ENCODE measurements at places on chromosomes 6 and 20.

GRCh38 chr20:62807444-62808210 lies 3.0 kb downstream of the OGFR start:
- DNase-seq = no peak

DNA sequence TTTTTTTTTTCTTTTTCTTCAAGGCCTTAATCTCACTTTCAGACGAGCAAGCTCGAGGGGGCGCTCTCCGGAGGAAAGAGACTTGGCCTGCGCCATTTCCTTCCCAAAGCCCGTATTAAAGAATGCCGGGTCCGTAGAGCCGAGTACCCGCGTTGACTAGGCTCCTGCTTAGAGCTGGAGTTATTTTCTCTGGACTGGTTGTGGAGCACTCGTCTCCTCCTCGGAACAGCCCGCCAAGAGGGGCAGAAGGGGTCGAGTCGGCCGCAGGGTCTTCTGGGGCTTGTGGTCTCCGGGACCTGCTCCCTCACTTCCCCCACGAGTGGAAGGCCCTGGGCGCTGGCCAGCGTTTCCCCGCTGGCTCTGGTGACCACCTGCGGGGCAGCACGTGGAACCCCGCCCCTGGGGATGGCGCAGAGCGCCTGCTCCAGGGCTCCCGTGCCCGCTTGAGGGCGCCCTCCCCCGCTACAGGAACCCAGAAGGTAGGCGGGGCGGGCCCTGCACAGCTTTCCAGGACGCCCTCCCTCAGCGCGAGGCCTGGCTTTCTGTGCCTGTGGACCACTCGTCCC lies 2.7 kb upstream of the MEI4 start:
- no peak for DNase-seq

GRCh38 chr20:38692436-38693411 lies 31.6 kb upstream of the SLC32A1 start:
- peak; percentile 20 for DNase-seq

- no peak for DNase-seq
These were observed 266.1 kb upstream of the EPHA7 start for GRCh38 chr6:93685494-93685893.

GRCh38 chr6:154466139-154466538 lies 44.3 kb downstream of the CNKSR3 start:
- DNase-seq = no peak

- DNase-seq = no peak
These were observed 187.1 kb downstream of the ID4 start for GRCh38 chr6:20024316-20024673.

DNA sequence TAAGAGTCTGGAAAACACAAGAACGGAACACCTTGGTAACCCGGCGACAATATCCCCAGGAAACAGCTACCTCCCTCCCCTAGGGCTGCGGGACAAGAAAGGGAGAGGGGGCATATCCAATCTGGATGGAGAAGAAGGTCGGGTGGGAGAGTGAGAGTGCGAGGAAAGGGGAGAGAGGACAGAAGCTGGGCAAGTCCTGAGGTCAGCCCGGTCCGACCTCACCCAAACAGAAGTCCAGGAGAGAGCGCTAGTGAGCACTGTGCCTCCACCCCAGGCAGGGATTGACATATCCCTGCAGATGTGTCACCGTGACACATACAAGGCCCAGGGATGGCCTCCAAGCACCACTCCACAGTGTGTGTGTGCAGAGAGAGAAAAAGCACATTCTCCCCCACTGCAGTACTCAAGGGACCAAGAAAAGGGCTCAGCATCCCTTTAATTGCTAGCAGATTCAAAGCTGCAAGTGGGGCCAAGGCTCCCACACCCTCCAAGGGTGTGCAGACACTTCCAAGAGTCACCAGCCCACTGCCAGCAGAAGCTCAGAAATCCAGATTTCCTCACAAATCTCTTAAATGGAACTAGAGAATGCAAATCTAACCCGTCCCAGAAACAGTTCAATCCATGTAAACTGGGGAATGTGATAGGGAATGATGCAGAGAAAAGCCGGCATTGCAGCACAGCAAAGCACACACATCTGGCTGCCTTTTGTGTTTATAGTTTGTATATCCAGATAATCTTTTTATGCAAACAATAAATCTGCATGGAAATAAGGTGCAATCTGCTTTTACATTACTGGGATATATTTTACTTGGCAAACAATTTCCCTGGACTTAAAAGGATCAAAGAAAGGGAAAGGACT lies 3.1 kb downstream of the PXDC1 start:
- peak; percentile 32 for DNase-seq

GRCh38 chr6:149086363-149086762 lies 231.1 kb upstream of the TAB2 start:
- DNase-seq = no peak

GRCh38 chr6:46175446-46175845 lies 4.7 kb upstream of the ENPP5 start:
- DNase-seq = no peak

- no peak for DNase-seq
These were observed 4.3 kb upstream of the BTN3A2 start for GRCh38 chr6:26360451-26361416.

DNA sequence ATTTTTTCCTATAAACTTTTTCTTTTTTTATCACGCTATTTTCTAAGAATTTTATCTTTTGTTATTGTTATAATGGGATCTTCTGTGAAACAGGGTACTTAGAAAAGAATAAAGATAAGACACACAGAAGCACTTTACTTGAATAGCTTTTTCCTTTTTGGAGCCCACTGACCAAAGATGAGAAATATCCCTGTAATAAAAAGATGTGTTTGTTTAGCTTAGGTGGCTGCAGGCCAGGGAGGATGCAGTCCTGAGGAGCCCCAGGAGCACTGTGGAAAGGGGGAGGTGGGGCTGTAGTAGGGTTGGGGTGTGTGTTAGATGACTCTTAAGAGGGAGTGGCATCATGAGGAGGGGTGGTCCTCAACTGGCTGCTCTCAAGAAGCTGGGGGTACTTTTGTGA lies 128.6 kb downstream of the ARID1B start:
- DNase-seq = no peak

DNA sequence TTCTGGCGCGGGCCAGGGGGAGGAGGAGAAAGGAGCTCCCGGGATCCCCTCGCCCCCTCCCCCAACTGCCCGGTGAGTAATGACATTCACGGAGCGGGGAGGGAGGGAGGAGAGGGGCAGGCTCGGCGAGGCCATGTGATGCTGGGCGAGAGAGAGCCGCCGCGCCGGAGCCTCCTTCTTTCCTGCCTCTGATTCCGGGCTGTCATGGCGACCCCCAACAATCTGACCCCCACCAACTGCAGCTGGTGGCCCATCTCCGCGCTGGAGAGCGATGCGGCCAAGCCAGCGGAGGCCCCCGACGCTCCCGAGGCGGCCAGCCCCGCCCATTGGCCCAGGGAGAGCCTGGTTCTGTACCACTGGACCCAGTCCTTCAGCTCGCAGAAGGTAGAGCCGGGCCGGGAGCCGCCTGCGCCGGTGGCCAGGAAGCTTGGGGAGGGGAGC lies at the start of gene GDAP1L1:
Gene GDAP1L1 (plus strand): TSS at position 178 of the 441 bp plus-strand sequence. CDS start 27 bp downstream, at position 205.
- DNase-seq = no peak

DNA sequence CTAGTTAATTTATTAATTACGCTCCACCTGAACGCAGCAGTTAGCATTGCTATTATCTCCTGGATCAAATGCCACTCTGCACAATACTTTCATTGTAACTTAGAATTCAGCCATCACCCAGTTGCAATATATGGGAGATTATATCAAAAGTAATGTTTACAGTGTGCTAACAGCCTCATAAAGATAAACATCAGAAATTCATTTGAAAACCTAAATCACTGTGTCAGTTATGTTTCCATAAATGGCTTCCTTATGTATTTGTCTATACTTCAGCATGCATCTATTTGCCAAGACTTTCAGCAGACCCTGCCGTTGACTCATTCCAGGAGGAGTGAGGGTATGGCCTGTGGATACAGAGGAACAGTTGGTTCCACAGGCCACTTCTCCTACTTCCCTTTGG lies 300.1 kb downstream of the TFAP2B start:
- DNase-seq = no peak

- DNase-seq = no peak
These were observed 131.4 kb downstream of the EDN1 start for GRCh38 chr6:12421596-12421995.

DNA sequence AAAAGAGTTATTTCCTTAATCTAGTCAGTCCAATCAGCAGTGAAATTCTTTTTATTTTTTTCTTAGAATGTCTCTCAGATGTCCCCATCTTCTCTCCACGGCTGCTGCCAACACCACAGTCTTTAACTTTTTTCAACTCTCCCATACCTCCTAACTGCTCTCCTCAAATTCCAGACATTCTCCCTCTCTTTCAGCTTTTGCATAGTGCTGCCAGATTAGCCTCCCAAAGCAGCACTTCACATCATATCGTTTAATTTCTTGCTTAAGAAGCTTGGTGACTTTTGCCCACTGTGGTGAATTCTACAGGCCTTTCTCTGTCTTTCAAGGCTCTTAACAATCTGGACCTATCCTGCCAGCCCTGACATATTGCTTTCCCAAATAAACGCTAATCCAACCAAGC lies 233.4 kb downstream of the UST start:
- no peak for DNase-seq

GRCh38 chr6:7897461-7898192 lies 13.0 kb downstream of the TXNDC5 start:
- DNase-seq = peak; percentile 52

- DNase-seq = no peak
These were observed 154.4 kb upstream of the SUPT3H start for GRCh38 chr6:45531999-45532595.

DNA sequence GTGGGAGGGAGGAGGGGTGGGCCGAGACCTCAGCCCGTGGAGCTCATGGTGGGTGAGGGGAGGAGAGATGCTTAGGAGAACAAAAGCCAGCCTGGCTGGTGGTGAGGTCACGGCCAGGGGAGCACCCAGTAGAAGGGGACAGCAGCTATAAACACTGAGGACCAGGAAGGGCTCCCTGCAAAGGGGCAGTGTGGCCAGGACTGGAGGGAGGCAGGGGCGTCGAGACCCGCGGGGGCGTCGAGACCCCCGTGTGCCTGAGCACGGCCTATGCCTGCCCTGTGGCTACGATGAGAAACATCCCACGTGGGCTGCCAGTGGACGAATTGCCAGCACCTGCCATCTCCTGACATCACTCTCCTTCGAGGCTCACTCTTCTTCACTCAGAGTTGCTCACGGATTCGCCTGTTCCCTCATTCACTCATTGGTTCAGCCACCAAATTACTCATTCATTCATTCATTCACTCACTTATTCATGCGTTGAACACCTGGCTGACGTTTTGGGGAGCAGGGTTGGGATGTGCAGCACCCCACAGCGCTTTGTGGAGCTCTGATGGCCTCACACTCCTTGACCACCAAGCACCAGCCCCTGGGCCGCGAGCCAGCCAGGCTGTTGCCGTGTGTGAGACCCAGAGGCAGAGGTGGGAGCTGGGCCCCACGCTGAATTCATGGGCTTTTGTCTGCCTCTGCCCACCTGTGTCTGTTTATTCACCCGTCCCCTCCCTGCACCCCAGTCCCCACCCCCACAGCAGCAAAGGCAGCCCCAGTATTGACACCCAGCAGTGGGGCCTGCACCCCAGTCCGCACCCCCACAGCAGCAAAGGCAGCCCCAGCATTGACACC lies 61.2 kb upstream of the BHLHE23 start:
- no peak for DNase-seq

- DNase-seq = no peak
These were observed 202.6 kb downstream of the SOD2 start for GRCh38 chr6:159490298-159490937.

- DNase-seq = peak; percentile 17
These were observed 1.0 kb downstream of the RALGAPA2 start for GRCh38 chr20:20711413-20711812.

DNA sequence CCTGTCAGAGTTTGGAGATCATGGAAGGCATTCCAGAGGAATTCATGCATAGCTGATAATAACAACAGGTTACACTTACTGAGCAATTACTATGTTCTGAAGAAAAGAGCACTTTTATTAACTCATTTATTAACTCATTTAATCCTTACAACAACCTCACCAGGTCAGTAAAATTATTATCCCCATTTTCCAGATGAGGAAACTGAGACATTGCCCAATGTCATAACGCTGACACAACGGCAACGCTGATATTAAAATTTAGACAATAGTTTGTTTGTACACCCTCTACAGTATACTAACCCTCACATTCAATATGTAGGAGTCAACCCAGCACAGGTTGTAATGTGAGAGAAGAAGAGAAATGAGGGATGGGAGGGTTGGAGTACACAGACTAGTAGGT lies 105.0 kb downstream of the RNGTT start:
- no peak for DNase-seq

DNA sequence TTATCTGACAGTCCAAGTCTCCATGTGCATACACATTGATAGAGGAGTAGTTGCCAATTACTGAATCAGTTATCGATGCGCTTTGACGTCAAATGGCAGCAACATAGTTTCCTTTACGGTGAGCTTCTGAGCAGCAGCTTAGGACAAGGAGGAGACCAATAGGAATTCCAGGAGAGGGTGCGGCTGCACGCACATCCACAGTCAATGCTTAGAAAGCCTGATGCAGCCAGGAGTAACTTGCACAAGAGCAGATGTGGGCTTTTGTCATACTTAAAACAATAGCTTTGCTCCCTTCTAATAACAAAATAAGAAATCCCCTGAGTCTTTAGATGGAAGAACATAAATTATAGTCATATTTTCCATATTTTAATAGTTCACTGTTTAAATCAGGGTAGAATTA lies 442.1 kb downstream of the BCKDHB start:
- no peak for DNase-seq

- DNase-seq = no peak
These were observed 29.2 kb upstream of the DSP start for GRCh38 chr6:7512320-7512719.

DNA sequence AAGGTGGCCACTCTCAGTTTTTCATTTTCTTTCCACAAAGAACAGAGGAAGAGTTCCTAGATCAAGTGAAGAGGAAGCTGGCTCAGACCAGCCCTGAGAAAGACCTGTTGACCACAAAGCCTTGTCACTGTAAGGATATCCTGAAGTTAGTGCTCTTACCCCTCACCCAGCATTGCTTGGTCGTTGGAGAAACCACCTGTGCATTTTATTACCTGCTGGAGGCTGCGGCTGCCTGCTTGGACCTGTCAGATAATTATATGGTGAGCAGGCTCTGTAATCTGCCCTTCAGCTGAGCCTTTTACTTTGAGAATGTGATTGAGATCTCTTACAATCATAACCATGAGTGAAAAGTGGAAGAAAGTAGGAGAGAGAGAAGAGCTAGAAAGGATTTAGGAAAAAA lies 21.9 kb downstream of the TREML1 start:
- no peak for DNase-seq

DNA sequence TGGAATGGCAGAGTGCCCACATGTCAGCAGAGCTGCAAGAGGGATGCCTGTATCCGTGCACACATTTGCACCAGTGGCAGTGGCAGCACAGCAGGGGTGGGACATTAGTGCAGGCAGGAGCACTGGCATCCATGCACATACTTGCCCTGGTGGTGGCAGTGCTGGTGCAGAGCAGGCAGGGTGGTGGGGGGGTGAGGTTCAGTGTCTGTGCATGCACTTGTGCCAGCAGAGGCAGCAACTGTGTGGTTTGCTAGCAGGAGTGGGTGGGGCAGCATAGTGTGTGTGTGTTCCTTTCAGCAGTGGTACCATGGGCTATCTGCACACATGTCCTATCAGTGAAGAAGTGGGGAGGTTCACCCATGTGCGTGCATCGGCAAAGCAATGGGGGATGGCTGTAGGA lies 151.6 kb downstream of the EPM2A start:
- DNase-seq = no peak

GRCh38 chr6:11231564-11232192 lies 790 bp downstream of the NEDD9 start:
- no peak for DNase-seq

- DNase-seq = peak; percentile 68
These were observed 30.0 kb downstream of the KCNG1 start for GRCh38 chr20:50992733-50993457.
